ENCODE measurements at places on chromosomes 5 and 9.
A peak's percentile ranks its signal among the peaks of the same experiment; 100 is the strongest.

- no peak for DNase-seq
These were observed 107.3 kb upstream of the DAPK1 start for GRCh38 chr9:87390361-87390760.

GRCh38 chr9:11312966-11313365 is 700.2 kb upstream of the PTPRD start:
- DNase-seq, result no peak

GRCh38 chr5:179168664-179169063 is 108.5 kb downstream of the ZNF354C start:
- DNase-seq, result no peak

DNA sequence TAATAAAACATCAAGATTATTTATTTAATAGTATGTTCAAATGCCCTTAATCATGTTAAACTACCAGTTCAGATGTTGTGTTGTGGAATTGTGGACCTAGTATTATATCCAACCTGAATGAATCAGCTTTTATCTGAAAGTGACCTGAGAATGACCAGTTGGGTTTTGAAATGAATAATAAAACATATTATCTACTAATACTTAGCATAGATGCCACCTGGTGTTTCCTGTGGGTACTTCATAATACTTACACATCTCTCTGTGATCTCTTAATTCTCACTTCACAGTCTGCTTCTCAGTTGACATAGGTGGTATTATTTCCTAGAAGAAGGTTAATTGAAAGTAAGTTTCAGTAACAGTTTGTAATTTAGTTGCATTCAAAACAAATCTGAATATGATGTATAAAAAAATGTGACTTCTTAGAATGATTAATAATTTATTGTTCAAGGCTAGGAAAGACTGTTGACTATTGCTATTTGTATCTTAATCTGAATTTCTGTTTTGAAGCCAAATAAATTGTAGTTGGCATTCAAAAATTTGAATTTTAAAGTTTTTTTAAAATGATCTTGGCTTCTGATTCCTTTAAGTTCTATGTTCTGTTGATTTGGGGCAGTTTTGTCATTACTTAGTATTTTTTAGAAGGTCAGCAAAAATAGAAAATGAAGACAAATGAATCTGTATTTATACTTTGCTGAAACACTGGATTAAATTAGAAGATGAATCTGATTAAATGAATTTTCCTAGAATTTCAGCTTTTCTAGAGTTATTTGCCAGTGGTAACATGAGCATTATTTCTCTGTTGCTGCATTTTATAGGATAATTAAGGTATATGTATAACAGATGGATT is 48.2 kb downstream of the KIF2A start:
- DNase-seq, result peak; percentile 76

- no peak for DNase-seq
These were observed 3.9 kb upstream of the SPATA9 start for GRCh38 chr5:95686651-95687050.

DNA sequence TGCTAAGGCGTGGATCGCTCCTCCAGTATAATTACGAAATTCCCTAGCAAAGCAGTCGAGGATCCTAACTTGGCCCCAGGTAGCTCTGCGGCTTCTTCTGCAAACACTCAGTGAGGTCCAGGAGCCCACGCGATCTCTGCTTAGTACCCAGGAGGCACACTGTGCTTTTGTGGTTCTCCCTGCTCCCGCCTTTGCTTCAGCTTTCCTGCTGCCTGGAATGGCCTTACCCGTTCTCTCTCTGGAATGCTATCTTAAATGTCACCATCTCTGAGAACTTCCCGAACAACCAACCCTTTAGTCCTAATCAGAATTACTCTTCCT is 639 bp downstream of the INVS start:
- DNase-seq, result no peak

GRCh38 chr5:73115399-73116051 is 4.8 kb upstream of the TMEM171 start:
- DNase-seq, result peak; percentile 5

GRCh38 chr9:128091571-128091970 is 23.5 kb downstream of the SLC25A25 start:
- no peak for DNase-seq

DNA sequence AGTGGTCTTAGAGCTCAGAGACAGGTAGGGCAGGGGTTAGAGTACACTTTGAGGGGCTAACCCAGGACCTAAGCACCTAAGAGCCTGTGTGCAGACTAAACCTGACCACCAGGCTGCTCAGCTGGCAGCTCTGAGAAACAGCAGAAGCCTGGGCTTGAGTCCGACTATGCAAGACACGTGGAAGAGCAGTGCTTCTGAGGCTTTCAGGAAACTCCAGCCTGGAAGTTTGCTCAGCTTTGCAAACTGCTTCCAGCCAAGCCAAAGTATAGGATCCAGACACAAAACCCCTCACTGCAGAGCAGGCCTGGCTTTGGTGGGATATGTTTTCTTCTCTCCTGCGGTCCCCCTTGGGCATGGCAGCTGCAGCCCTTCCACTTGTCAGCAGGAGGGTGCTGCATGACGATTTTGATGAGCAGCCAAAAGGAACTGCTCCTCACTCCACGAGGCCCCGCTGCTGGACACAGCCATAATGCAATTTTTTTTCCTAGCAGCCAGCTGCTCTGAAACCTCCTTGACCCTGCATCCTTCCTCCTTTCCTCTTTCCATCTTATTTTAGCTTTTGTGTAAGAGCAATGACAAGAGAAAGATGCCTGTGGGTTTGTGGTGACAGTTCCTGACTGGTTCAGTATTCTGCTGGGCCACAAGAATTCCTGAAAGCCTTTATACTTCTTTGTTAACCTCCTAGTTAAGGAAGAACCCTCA is 123.1 kb downstream of the LIFR start:
- DNase-seq, result no peak

- peak; percentile 74 for DNase-seq
These were observed 4.7 kb downstream of the DNAI1 start for GRCh38 chr9:34463098-34463900.

DNA sequence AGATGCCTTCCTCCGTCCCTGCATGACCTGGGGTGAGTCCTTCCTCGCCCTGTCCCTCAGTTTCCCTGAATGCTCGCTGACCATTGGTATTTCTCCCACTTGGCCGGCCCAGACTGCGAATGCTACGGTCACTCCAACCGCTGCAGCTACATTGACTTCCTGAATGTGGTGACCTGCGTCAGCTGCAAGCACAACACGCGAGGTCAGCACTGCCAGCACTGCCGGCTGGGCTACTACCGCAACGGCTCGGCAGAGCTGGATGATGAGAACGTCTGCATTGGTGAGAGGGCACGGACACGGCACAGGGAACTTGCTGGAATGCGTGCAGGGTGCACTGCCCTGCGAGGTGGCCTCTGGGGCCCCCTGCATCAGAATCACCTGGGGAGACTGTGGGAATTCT is 77.1 kb downstream of the NTNG2 start:
- DNase-seq, result no peak

GRCh38 chr5:88765171-88765570 is 117.8 kb downstream of the MEF2C start:
- DNase-seq, result no peak

- DNase-seq, result no peak
These were observed 29.1 kb upstream of the SLC6A3 start for GRCh38 chr5:1474183-1474839.

DNA sequence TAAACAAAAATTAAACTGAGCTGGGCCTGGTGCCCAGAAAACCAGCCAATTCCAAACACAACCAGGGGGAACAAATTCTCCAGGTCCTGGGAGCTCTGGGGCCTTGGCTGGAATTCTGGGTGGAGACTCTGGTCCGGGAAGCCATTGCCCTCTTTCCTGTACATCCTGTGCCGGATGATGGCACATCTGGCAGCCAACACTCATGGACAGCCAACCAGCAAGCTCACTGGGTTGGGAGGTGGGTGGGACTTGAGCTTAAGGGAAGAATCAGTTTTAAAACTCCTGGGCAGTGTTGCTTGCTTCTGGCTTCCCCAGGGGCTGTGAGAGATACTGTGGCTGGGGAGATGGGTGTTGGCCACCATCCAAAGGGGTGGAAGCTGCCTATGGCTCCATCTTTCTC is 56.1 kb downstream of the PCDH1 start:
- no peak for DNase-seq

- no peak for DNase-seq
These were observed 68.9 kb downstream of the PHF2 start for GRCh38 chr9:93645149-93645889.

DNA sequence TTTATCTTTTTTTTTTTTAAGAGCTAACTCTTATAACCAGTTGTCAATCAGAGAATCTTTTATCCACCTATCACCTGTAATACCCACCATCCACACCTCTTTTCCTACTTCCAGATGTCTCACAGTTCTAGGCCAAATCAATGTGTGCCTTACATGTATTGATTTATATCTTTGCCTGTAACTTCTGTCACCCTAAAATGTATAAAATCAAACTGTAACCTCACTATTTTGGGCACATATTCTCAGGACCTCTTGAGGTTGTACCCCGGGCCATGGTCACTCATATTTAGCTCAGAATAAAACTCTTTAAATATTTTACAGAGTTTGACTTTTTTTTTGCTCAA is 404.7 kb upstream of the RORB start:
- no peak for DNase-seq

- DNase-seq, result no peak
These were observed 96.6 kb upstream of the CD180 start for GRCh38 chr5:67293226-67293625.

GRCh38 chr5:109739741-109740728 is 50.3 kb downstream of the MAN2A1 start:
- DNase-seq, result no peak

- no peak for DNase-seq
These were observed 216.5 kb downstream of the ARL15 start for GRCh38 chr5:54093861-54094260.

GRCh38 chr5:104050436-104050835 is 487.8 kb upstream of the NUDT12 start:
- DNase-seq, result no peak

DNA sequence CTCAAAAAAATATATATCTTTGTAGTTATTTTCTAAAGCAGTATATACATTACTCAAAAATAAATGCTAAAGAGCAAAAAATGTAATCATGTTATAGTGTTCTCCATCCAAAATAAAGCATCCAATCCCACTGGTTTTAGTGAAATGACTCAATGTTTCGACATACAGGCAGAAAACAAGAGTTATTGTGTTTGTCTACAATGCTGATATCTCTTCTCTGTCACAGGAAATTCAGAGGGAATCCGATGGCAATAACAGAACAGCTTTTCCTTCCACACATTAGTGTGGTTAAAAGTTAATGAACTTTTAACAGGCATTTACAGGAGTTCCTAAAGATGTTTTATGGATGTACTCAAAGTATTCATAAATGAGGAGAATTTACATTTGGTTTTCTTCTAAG is 12.0 kb downstream of the TTC33 start:
- no peak for DNase-seq

GRCh38 chr5:32767948-32768467 is 56.9 kb downstream of the NPR3 start:
- DNase-seq, result peak; percentile 85

DNA sequence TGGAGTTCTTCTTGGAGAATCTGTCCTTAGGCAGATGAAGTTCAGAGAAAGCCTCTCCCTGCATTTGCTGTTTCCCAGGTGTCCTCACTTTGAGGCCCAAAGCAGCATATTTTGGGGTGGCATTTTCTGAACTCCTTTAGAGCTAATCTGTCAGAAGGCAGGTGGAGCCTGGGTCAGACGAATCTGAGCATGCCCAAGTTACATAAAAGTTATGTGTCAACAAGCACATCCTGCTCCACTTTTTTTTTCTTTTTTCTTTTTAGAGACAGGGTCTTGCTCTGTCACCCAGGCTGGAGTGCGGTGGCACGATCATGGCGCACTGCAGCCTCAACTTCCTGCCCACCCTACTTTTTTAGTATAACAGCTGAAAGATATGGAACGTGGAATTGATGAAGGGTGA is 41.3 kb upstream of the HSPA9 start:
- DNase-seq, result no peak

DNA sequence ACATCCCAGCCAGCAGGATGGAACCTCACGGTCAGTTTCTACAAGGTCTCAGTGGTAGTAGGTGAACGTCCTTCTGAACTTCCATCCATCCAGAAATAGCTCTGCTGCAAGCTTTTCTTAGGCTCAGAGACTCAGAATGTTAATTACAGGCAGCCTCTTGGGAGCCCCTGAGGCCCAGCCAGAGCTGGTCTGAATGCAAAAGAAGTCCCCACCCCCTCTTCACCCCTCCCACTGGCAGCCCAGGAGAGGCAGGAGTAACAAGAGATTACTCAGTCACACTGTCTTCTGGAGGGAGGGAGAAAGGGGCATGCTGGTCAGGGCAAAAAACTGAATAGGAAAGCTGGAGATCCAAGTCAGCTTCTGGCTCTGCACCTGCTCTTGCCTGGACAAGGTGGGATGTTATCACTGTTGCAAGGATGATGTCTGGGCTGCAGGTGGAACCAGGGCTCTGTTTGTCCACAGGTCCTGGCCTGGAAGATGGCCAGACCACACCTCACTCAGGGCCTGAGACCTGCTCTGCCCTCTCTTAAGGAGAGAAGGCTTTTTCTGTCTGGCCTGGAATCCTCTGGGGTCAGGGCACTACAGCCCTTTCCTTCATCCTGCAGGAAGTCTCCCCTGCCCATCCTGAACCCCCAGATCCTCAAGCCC is 9.1 kb downstream of the ENHO start:
- no peak for DNase-seq

DNA sequence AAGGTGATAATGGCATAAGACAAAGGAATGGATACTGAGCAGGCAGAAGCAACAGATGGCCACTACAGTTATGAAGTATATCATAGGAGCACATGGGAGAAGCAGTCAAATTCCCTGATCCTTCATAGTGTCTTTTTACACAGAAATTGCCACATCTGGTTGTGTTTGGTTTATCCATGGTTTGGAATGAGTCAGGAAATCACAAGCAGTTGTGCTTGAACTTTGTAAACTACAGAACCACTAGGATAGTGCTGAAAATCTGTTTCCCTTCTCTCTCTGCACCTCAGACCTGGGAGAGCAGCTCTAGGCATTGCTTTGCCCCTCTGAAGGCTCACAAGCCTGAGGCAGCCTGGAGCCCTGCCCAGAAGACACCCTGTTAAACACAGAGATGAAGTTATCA is 134.0 kb downstream of the DMRT2 start:
- no peak for DNase-seq

DNA sequence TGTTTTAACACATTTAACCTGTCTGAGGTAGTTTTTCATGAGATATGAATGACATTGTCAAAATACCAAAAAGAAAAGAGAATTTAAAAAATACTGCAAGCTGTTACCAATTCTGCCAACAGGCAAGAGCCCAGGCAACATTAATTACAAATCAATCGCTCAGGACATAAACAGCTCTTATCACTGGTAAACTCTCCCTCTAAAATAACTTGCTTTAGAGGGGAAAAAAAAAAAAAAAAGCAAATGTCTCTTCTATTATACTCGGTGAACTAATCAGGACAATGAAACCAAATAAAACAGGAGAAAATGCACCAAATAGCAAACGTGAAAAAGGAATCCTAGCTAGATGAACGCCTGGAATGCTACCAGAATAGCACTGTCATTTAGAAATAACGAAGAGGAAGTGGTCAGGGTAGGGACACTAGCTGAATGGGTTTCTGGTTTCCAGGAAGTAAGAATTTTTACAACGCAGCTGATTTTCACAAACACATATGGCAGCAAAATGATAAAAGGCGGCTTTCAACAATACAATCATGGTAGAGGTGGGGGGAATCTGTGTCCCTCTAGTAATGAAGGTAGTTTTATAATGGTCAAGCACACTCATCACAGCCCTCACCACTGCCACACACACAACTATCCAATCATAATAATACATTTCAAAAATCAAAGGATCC is 94.9 kb downstream of the DENND1A start:
- DNase-seq, result no peak
